ENCODE measurements at places on chromosomes 2 and 18.

DNA sequence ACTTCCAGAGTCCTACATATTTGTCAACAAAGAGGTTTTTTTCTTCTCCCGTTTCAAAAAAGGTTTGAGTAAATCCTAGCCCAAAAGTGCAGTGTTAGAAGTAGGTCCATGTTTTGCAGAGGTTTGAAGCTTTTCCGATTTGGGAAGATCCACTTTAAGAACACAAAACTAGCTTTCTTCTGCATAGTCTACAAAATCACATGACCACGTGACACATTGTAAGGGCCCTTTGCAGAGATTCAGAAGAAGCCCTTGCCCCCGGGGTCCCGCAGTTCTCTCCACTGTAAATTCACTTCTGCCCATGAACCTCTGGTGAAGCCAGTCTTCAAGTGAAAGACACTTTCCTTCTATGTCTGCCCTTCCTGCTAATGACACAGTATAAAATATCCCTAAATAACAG lies 49.4 kb downstream of the PAX3 start:
- DNase-seq, result no peak

GRCh38 chr2:102061962-102062795 lies 70.4 kb downstream of the IL1R2 start:
- DNase-seq, result no peak

- no peak for DNase-seq
These were observed 155.9 kb downstream of the WDPCP start for GRCh38 chr2:63432373-63432772.

GRCh38 chr18:75207310-75208154 lies 1.4 kb downstream of the PTGR3 start:
- DNase-seq, result no peak

DNA sequence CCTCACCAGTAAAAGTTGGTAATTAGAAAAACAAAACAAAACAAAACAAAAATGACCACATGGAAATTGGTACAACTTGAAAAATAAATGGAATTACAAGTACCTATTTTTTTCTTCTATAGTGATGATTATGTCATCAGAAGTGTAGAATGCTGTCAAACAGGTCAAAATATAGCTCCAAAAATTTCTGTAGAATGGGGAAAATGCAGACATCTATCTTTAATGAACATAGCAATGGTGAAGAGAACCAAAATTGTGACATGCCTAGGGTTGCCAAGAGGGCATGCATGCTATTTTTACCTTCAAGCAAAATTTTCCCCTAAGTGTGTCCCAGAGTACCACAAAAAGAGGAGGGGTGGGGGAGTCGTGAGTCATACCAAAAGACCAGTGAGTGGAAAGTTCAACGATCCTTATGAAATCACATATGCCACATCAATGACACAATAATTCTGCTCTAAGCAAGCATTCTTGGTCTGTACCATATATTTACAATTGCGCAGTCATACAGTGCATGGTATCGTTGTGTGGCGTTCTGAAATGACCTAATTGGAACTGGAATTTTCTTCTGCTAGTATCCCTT lies 1436.4 kb downstream of the SUCLG1 start:
- DNase-seq, result no peak

DNA sequence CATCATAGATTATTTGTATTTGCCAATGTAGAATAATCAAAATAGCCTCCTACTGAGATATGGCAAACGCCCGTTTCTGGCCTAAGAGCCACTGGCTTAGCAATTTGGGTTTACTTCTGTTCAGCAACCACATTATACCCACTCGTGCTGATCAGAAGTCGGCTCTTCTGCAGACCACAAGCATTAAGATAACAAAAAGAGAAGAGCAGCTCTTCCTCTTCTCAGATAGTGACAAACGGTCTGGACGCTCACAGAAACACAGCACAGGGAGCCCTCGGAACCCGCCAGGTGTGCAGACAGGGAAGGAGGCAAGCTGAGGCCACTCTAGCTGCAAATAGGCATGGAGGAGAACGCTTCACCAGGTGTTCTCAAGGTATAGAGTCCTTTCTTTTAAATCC lies 164.0 kb downstream of the HDAC4 start:
- DNase-seq, result no peak

DNA sequence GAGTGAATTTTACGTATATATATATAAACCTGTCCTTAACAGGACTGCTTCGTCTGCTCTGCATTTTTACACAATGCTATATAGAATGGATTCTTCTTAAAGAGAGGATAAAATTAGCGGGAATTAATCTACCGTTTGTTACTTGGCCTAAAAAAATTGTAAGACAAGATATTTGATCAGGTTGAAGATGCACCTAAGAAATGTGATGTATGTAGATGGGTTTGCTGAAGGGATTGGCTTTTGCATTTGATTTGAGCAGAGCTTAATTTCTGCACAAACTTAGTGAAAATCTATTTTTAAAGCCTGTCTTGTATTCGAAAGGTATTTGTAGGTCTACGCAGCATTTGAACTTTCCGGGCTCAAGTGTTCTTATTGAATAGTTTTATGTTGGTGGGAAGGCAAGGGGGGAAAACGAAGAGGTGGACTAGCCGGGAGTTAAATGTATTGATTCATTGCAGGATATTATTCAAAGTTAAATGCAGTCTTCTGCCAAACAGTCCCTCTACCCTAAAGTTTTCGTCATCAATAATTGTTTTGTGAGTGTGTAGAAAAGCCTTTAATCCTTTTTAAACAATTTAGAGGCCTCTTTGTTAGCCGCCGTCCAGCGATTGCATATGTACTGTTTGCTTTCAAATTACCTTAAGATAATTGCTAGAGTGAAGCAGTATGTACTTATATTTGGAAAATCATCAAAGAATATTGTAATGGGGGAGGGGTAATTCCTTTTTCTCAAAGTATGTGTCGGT lies 1.2 kb downstream of the PPP1CB start:
- no peak for DNase-seq

DNA sequence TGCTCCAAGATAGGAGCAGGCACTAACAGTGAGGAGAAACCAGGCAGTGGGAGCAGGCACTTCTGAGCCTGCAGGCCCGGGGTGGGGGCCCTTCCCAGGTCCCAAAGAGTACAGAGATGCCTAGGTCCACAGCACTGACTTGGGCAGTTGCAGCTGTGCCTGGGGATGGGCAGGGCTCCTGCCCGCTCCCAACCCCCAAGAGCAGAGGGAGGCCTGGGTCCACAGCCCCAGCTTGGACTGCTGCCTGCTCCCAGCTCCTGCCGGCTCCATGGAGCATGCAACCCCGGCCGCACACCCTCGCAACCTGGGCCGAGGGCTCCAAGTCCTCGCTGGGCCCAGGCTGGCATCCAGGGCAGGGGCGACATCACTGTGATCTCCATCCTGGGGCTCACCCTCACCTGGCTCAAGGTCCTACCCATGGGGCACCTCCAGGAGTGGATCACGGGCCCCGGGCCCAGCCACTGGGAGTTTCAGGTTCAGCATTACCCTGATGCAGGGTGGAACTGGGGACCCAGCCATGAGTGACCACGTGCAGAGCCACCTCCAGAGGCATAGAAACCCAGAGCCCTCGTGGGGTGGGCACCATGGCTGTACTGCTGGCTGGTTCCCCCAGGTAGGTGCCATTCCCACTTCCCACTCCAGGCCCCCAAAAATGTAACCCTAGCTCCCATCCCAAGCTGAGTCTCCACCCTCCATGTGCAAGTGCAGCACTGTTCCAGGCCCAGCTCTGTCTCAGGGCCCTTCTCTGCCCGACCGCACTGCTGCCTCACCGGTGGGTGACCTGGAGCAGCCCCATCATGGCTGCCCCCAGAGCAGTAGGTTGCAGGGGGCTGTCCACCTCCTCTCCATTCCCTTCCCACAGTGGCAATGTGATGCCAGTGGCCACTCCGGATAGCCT lies 325.6 kb downstream of the NR4A2 start:
- DNase-seq, result no peak

DNA sequence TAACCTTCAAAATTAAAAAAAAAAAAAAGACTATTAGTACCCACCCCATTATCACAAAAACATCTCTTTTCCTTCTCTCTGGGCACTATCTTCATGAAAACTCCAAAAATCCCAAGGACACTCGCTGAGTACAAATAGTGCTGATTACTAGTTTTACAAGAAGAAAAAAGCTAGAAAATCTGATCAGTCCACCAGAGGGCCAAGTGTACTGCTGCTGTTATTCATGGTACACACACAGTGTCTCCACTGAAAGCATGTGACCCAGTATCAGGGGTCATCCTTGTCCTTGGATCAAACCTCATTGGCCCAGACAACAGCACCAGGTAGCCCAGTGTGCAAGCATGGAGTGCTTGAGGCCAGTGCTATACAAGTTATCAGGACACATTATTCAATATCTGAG lies 382.7 kb upstream of the KLHL29 start:
- no peak for DNase-seq

DNA sequence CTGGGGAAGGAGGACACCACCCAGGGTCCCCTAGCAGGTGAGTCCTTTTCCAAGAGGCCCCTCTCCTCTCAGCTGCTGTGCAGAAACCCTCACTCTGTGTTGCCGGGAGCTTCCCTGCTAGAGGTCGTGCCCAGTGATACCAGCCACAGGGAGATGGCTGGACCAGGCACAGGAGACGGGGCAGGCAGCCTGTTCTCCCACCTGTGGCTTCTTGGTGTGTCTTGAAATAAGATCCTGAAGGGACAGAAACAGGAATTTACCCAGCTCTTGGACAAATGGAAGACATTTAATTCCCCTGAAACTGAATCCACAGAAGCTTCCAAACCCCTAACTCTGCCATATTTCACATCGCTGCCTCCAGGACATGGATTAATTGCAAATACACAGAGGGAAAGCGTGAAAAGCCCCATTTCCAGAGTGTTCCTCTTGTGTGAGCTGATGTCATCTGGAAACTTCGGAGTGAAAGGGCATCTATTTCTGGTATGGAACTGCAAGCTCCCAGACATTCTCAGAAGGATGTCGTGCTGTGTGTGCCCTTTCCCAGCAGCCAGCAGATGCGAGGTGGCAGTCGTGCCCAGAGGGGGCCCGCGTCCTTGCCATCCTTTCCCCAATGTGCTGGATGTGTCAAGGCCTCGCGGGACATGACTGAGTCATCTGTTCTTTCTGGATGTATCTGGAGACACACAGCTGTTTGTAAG lies 177.7 kb downstream of the SEPTIN10 start:
- DNase-seq, result no peak

GRCh38 chr2:200172944-200173581 lies 133.4 kb upstream of the SPATS2L start:
- no peak for DNase-seq

GRCh38 chr2:173979751-173980351 lies 14.7 kb upstream of the SP3 start:
- no peak for DNase-seq

- DNase-seq, result peak; percentile 27
These were observed 31.4 kb upstream of the CHN1 start for GRCh38 chr2:175036582-175037018.

DNA sequence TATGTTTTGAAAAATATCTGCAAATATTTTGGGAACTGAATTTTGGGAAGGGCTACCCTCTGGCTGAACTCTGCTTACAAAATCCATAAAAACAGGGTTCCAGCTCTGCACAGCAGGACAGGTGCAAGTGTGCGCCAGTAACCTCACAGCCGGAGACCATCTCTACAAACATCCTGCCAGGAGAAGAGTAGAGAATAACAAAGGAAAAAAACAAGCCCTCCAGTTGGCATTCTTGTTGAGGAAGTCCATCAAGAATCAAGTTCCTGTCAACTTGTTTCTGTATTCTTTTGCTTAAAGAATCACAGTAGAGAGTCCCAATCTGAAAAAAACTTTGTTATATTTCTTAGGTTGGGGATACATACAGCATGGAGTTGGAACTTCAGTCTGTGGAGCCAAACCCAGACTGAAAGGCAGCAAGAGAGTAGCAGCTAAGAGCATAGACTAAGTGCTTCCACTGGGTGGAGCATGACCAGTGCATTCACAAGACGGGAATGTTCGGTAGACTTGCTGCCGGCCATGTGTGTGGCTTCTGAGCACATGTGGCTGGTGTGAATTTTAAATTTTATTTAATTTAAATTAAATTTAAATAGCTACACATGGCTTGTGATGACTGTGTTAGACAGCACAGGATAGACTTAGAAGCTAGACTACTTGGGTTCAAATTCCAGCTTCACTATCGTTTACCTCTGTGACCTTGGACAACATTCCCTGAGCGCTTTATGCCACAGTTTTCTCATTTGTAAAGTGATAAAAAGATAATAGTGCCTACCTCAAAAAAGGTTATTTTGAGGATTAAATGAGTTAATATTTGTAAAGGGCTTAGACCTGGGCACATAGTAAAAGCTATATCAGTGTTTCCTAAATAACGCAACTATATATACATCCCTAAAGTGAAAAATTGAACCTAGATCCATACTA lies 41.9 kb downstream of the SPTBN1 start:
- DNase-seq, result no peak

DNA sequence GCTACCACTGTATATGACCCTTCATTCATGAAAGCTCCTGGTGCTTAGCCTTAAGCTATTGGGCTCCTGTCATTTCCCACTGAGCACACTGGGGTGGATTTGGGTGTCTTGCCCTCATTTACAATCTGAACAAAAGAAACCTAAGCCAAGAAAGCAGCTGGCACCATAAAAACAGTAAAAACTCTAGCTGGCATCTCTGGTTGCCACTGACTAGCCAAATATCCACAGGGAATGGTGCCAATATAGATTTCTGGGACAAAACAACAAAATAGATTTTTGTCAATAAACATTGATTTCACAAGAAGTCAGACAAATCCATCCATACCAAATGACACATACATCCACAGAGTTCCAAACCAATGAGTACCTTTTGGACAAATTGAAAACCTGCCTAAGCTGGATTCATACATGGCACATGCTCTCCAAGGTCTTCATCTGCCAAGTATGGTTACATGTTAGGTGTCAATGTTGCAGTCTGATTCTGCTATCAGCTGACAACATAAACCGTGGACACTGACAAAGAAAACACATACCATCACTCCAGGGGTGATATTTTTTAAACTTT lies 1081.5 kb upstream of the ZEB2 start:
- DNase-seq, result no peak

DNA sequence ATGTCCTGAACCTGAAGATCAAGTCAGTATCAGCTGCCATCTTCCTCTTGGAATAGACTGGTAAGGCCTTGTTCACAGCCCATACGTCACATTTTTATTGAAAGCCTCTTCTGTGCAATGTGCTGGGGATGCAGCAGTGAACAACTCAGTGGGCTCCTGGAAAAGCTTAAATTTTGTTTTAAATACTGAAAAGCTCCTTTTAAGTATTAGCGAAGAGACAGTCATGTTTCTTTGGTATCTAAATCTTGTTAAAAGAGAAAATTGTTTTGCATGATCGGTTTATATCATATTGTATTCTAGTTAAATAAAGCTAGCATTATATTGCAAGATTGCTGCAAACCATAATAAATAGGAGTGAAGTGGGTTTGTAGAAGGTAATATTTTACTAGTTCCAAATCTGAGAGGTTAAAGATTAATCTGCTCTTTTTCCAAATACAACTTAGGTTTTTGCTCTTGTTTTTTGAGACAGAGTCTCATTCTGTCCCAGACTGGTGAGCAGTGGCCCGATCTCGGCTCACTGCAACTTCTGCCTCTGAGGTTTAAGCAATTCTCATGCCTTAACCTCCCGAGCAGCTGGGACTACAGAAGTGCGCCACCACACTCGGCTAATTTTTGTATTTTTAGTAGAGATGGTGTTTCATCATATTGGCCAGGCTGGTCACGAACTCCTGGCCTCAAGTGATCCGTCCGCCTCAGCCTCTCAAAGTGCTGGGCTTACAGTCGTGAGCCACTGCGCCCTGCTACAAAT lies 1.6 kb upstream of the RMDN2 start:
- no peak for DNase-seq
